ENCODE measurements at places on chromosomes 5 and 9.

- no peak for DNase-seq
Observed at GRCh38 chr9:89256642-89257041, 54.4 kb upstream of the CKS2 start.

DNA sequence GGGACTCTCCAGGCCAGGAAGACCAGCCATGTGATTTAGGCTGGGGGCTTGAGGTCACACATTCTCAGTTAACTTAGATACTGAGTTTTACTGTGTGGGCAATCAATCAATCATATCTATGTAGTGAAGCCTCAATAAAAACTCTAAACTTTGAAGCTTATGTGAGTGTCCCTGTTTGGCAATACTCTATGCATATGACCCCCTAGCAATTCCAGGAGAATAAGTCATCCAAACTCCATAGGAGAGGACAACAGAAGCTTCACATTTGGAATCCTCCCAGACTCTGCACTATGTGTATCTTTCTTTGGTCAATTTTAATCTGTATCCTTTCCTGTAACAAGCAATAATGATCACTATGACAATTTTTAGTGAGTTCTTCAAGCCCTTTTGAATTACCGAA, 216.8 kb upstream of the RGMB start:
- no peak for DNase-seq

GRCh38 chr5:65903581-65903980, 22.8 kb upstream of the ERBIN start:
- DNase-seq = no peak

DNA sequence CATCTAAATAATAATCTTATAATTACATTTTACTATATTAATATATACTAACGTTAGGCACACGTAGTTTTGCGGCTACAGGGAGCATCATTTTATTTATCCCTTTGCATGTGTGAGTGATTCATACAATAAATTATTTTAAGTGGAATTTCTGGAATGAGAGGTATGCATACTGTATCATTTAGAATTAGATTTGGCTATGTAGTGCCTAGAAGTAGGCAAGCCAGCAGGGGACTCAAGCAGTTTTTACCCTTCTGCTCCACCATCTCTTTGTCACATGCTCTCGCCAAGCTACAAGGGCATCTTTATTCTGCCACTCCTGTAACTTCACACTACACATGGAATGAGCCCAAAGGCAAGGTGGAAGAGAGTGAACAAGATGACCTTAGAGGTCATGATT, 60.8 kb downstream of the MEGF10 start:
- DNase-seq = no peak

DNA sequence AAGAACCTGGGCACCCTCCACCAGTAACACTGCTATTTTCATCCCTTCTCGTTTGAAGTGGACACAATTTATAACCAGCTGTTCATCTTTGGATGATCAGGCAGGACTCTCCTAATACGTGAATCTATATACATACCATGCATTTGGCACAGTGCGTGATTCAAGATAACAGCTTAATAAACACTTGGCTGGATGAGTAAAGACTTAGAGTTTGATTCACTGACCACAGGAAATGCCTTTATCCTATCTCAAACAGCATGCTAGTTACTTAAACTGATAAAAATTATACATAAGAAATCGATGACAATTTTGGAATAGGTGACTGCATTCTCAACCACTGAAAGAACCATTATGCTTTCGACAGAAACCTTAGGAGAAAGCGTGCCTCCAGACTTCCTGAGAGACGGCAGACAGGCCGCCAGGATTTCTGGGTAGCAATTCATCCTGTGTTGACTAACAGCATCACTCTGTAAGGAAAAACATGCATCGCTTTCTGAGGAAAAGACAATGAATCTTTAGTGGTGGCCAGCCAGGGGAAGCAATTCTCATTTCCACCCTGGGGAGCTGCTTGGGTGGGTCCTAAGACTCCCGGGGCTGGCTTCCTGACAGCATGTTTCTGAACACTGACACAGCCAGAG, 9.7 kb downstream of the MRPL36 start:
- DNase-seq = no peak

DNA sequence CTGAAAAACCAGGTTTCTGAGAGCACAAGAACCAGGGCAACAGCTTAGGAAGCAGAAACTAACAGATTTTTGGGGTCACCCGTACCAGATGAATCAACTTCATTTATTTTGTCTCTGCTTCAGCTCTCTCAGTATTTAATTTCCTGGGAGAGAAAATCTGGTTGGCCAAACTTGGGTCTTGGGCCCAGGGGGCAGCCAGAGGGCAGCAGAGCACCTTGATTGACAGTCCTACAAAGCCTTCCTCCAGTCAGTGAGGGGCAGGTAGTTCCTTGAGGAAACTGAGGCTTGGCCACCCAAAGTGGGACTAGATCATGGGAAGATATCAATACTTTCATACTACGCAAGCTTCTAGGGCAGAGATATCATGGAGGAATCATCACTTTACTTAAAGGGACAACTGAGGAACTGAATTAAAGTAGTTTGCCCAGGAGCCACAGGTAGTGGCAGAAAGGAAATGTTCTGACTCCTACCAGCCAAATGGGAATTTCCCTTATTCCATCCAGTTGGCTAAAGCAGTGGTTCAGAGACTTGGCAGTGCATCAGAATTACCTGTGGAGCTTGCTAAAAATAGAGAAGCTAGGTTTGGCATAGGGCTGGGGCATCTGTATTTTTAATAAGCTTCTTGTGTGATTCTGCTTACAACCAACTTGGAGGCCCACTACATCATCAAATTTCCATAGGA, 21.5 kb upstream of the ARHGAP26 start:
- DNase-seq = peak; percentile 19

DNA sequence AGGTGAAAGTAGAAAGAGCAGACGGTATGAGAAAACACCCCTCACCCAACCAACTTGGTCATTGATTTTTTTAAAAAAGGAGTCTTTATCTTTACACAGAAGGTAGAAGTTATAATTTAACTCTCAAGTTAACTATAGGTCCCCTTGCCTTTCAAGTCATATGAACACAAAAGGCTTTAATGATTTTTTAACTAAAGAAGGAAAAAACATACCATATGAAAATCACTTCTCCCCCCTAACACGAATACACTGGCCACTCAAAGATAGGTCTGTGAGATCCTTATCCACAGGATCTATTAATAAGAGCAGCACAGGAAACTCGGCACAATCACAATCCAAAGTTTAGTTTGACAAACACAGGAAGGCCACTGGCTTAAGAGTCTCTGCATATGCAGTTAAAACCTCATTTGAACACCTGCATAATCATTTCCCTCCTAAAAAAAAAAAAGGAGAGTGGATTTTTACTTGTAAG, 138.0 kb downstream of the ENC1 start:
- no peak for DNase-seq

- no peak for DNase-seq
Observed at GRCh38 chr9:81562231-81563019, 126.9 kb downstream of the TLE1 start.

- no peak for DNase-seq
Observed at GRCh38 chr9:426976-427375, 212.3 kb downstream of the DOCK8 start.

GRCh38 chr5:89313044-89313443, 430.1 kb upstream of the MEF2C start:
- no peak for DNase-seq

DNA sequence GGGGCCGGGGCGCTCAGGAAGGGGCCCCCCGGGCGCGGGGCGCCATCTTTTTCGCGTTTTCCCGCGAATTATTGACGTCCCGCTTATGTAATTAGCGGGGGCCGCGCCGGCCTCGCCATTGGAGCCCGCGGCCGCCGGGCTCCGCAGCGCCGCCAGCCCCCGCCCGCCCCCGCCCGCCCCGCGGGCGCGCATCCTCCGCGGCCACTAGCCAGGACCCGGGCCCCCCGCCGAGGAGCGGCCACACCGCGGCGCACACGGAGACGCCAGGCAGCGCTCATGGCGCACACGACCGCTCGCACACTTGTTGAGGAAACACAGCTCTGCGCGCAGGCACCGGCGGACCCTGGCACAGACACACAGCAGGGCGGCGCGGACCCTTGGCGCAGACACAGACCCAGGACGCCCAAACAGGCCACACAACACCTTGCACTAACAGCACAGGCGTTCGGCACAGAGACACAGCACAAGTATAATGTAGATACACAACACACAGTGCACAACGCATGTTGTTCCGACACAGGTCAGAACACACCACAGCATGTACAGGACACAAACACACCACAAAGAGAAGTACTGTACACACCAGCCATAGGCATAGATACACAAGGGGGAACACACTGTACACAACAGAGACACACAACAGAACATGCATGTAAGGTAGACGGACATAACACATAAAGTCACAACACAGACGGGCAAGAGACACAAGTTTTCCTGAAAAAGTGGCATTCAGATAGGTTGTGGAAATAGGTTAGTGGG, 467 bp upstream of the PHF19 start:
- peak; percentile 51 for DNase-seq

DNA sequence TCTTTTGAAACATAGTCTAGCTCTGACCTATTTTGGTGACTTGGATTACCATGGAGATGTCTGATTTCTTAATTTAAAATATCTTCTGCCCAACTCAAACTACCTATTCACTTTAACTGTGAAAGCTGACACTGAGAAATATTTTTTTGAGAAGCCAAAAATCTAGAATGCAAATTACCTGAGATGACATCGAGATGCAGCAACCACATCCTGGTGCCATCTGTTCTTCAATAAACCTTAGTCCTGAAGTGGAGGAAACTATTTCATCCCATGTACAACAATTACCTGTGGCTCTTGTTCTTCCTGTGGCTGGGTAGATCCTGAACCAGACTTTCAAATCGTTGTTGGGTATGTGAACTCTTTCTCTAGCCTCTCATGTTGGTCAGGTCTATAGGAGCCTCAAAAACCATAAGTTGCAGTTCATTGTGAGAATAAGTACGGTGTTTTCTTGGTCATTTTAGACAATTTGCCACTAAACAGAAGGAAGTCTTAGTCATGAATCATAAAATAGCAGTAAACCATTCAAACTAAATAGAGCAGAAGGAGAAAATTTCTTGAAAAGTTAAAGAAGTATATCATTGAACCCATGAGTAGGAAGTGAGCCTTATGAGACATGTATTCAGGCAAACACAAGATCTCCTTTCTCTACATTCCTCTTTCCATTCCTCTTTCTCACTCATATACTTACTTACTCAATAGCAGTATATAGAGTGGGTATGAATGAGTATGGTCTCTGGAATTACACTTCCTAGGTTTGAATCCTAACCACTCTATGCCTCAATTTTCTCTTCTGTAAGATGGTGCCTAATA, 176.0 kb downstream of the HMHB1 start:
- DNase-seq = no peak

GRCh38 chr9:128886211-128886891, 4.4 kb downstream of the LRRC8A start:
- DNase-seq = peak; percentile 45

GRCh38 chr9:6123416-6123815, 92.2 kb upstream of the IL33 start:
- no peak for DNase-seq

GRCh38 chr5:145903113-145903512, 30.3 kb upstream of the GRXCR2 start:
- DNase-seq = no peak

GRCh38 chr5:42648915-42649314, 107.7 kb upstream of the CCDC152 start:
- no peak for DNase-seq

- no peak for DNase-seq
Observed at GRCh38 chr5:178940569-178941360, at the start of gene ZNF454. TSS of gene ZNF454 (plus strand) at chr5:178941198. CDS start at chr5:178942792, 1,594 bp downstream.

DNA sequence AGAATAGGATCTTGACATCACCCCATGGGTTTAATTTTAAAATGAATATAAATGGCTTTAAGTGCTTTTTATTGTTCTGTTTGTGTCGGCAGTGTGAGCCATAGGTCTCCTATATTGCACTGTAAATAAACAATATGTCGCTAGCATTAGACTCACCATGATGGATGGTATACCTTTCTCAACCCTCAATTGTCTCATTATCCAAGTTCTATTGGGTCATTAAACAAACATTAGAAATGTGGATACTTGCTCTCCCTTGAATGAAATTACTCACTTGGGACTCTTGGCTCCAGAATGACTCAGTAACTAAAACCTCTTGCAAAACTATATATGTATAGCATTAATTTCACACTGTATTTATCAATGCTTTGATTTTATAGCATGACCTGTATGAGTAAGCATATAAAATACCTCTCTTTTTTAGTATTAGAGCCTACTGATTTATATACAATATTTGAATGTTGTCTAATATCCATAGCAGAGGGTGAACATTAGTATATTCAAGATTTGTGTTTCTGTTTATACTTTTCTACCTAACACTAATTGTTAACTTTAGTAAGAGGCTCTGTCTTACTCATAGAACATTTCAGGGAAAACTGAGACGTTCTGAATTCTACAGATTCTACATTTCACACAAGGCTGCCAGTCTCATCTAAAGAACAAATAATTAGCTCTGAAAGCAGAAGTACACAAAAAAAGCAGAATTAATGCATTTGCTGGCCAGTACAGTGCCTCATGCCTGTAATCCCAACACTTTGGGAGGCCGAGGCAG, 303.8 kb upstream of the PRR16 start:
- no peak for DNase-seq

DNA sequence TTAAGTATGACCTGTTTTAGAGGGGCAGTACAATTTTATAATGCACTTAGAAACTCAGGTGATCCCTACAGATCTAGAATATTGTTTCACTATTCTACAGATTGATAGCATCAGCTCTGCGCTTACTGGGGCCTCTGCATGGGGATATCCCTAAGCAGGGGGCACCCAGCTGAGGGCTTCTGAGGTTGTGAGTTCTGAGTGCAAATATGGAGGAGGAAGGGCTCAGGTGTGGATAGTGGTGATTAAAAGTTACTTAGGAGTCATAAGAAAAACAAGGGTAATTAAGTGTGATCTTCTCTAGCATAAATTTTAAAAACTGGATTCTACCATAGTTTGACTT, 274.4 kb downstream of the EFNA5 start:
- no peak for DNase-seq

- DNase-seq = no peak
Observed at GRCh38 chr5:66875315-66875714, 279.1 kb downstream of the MAST4 start.

DNA sequence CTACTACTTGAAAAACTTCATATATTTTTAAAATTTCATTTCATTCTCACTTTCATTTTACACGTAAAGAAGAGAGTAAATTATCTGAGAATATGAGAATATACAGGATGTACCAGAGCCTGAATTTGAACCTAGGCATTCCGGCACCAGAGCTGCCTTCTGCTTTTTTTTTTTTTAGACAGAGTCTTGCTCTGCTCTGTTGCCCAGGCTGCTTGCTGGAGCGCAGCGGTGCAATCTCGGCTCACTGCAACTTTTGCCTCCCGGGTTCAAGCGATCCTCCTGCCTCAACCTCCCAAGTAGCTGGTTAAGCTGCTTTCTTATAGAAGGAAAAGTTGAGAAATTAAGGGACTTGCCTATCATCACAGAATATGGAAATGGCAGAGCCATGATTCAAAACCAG, 540.1 kb downstream of the EBF1 start:
- DNase-seq = no peak

GRCh38 chr5:79086116-79086515, 16.5 kb downstream of the BHMT2 start:
- no peak for DNase-seq

GRCh38 chr9:12633016-12633765, 60.0 kb upstream of the TYRP1 start:
- DNase-seq = no peak
